ENCODE measurements at places on chromosomes 2 and 18.

GRCh38 chr18:41449612-41450011, 505.4 kb upstream of the PIK3C3 start:
- DNase-seq = no peak

DNA sequence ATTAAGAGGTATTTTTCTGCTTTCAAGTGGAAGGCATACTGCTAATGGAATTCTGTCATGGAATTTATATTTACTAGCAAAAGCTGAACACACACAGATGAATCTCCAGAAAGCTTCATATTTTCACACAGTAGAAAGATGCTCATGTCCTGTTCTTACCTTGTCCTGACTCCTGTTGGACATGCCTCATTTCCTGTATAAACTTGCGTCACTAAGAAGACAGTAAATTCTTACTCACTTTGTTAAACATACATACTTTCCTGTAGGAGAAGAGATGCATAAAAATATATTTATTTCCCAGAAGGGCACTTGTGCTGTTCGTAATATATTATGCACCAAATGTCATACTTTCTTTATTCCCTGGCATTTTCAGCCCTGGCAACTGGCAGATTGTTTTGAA, 238.3 kb upstream of the RASGRP3 start:
- no peak for DNase-seq

GRCh38 chr2:72137498-72138010, 10.1 kb downstream of the CYP26B1 start:
- peak; percentile 58 for DNase-seq

GRCh38 chr2:230644356-230644935, 68.2 kb upstream of the CAB39 start:
- DNase-seq = no peak

- no peak for DNase-seq
These were observed 95.4 kb upstream of the FZD7 start for GRCh38 chr2:201938156-201938775.

GRCh38 chr2:75602724-75603342, 42.1 kb upstream of the EVA1A start:
- DNase-seq = no peak

GRCh38 chr2:3517948-3518495, 1.3 kb downstream of the ADI1 start:
- no peak for DNase-seq

GRCh38 chr18:49625021-49625691, 63.3 kb downstream of the LIPG start:
- DNase-seq = no peak
